ENCODE measurements at places on chromosomes 5 and 9. TPM values are rescaled to one million over a fixed set of nuclear protein-coding genes. Genes with fewer than 3 reads are reported as not detected.

WNK2 gene
- 0.24 TPM for total RNA-seq

SOX30 gene
- total RNA-seq, result not detected

IFNA2 gene
- total RNA-seq, result not detected

PIK3R1 gene
- 18.3 TPM for total RNA-seq

MRNIP gene
- 10.6 TPM for total RNA-seq

MZB1 gene
- total RNA-seq, result 0.24 TPM

PCA3 gene
- not detected for total RNA-seq

All from tracheal epithelial cell (primary cell).